B cell (primary cell): ENCODE measurements at places on chromosomes 1 and 21. TPM values are rescaled to one million over a fixed set of nuclear protein-coding genes. Genes with fewer than 3 reads are reported as not detected.

KPRP gene
- total RNA-seq = not detected in 2 replicates

DNA sequence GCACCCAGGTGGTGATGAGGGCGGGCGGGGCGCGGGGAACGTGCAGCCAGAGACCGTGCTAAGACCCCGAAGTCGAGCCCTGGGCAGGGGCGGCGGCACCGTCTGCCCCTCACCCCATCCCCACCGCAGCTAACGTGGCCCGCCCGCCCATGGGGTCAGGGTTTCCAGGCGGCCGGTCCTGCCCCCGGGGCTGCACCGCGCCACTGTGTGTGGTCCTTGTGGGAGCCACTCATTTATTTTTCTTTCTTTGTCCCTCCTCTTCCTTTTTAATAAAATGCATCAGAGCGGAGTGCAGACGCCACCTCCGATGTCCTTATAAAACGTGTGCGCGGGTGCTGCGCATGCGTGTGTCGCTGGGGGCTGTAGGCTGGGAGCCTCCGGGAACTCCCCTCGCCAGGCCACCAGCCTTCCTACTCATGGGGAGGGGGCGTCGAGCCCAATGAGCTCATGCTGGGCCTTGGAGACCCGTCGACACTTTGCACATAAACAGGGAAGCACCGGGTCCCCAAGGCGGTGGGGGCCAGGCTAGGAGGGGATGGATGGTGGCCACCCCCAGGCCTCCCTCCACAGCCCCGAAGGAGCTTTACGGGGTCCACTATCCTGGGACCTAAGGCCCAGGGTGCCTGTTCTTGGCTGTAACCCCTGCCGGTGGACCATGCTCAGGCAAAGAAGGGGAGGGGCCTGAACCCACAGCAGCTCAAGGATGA, 59.9 kb downstream of the WNT9A start:
- H3K36me3 ChIP-seq = no peaks in the 10 kb centered on the region
- DNase-seq = peak; percentile 27
- H3K4me1 ChIP-seq = peaks cover 29% of the 10 kb centered on the region
- H3K4me3 ChIP-seq = no peak overlapping the region
- H3K27me3 ChIP-seq = no peaks in the 10 kb centered on the region
- peak overlapping the region; percentile 55 for H3K27ac ChIP-seq

TNFRSF18 gene
- total RNA-seq = 33.5 and 38.1 TPM in 2 replicates

DNA sequence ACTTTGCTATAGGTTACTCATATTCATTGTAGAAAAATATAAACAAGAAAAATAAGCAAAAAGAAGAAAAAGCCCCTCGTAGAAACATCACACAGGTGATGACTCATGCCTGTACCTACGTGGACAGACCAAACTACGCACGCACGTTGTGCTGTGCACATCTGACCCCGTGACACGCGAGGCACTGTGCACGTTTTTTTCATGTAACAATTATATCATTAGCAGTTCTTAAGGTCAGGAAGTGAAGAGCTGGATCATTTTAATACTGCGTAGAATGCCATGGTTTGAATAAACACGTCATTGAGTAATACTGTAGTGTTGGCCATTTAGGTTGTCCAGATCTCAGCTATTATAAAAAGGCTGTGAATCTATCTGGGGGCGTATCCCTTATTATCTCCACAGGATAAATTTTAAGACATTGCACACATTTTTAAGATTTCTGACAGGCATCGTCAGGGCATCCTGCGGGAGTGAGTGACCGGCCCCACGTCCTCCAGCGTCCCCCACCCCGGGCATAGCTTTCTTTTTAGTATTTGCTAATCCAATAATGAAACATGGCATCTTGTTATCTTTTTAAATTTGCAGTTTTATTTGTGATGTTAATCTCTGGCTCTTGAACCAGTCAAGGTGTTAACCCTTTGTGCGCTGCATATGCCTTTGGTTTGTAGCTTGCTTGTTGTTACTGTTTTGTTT, 23.4 kb upstream of the ADARB1 start:
- no peak overlapping the region for H3K4me3 ChIP-seq
- H3K4me1 ChIP-seq = no peaks in the 10 kb centered on the region
- no peak for DNase-seq
- H3K27me3 ChIP-seq = no peaks in the 10 kb centered on the region
- no peaks in the 10 kb centered on the region for H3K36me3 ChIP-seq
- H3K27ac ChIP-seq = no peak overlapping the region

INTS7 gene
- total RNA-seq = 15.9 and 19.2 TPM in 2 replicates

DNA sequence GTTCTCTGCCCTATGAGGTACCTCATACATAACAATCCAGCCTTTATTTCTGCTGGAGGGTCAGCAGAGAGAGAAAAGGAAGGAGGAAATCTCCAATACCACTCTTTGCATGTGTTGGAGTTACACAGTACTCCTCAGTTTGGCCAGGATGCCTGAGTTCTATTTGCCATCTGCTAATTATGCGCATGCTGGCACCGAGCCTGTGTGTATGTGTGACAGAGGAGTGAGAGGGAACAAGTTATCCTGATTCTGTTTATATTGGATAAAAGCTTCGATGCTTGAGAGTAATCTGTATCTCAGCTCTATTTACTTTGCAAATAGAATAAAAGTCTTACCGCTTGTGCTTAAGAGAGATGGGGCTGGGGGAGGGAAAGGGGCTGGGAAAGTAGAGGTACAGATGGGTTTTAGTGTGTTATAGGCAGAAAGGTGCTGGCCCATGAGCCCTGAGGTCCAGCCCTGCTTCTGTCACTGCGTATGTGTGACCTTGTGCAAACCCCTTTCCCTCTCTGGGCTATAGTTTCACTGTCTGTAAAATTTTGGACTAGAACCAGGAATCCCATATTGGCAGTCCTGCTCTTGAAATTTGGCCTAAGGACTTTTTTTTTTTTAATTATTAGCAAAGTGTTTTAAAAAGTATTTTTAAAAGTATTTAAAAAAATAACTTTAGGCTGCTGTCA, 54.5 kb upstream of the PLXNA2 start:
- H3K4me3 ChIP-seq = no peak overlapping the region
- no peak overlapping the region for H3K27ac ChIP-seq
- H3K36me3 ChIP-seq = no peaks in the 10 kb centered on the region
- H3K27me3 ChIP-seq = peaks cover 4% of the 10 kb centered on the region
- no peaks in the 10 kb centered on the region for H3K4me1 ChIP-seq

DNA sequence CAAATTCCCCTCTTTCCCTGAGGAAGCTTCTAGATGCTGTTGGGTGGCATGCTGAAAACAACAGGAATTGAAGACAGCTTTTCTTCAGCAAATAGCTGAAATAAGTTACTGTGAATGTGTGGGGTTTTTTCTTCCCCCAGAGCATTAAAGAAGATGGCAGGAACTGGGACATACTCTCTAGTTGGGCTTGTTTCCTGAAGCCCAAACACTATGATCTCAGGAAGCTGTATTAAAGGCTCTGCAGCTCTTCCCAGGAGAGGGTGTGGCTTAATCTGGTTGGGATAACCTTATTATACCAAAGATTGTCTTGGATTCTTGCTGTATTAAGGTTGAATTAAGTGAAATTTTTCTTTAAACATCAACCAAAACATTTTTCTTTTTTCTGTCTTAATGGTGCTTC, 64.9 kb upstream of the LMO4 start:
- no peak overlapping the region for H3K27ac ChIP-seq
- H3K27me3 ChIP-seq = no peaks in the 10 kb centered on the region
- H3K4me1 ChIP-seq = no peaks in the 10 kb centered on the region
- DNase-seq = no peak
- H3K36me3 ChIP-seq = no peaks in the 10 kb centered on the region

DNA sequence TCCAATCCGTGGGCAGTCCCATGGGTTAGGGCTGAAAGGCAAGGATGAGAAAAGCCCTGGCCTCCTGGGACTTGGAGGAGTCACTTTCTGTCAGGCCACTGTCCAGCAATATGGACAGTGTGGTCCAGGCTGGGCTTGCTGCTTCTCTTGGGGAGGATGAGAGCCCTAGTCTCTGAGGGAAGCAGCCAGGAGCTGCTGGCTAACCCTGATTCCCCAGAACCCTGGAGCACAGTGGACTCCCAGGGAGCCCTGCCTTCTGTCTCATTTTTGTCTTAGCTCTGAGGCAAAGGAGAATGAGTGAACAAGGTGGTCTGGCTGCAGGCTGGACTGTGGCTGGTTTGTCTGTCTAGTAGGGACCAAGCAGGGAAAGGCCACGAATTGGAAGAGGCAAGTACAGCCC, 23.8 kb upstream of the EDN2 start:
- no peak overlapping the region for H3K4me3 ChIP-seq
- no peaks in the 10 kb centered on the region for H3K27me3 ChIP-seq
- H3K27ac ChIP-seq = no peak overlapping the region
- no peaks in the 10 kb centered on the region for H3K36me3 ChIP-seq
- no peak for DNase-seq

NPPB gene
- total RNA-seq = not detected in 2 replicates

DNA sequence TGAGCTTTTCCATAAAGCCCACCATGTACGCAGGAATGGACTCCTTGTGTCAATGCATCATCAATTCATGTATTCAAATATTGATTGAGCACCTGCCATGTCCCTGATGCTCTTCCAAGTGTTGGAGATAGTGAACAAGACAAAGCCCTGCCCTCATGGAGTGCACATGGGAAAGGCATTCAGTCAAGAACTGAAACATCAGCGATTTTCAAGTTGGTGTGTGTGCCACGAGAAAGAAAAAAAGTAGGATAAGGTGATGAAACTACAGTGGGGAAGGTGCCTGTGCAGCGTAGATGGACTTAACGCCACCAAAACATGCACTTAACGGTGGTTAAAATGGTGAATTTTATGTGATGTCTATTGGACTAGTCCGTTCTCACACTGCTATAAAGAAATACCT, 432.7 kb upstream of the VAMP3 start:
- H3K36me3 ChIP-seq = no peaks in the 10 kb centered on the region
- H3K4me1 ChIP-seq = no peaks in the 10 kb centered on the region
- DNase-seq = no peak
- no peaks in the 10 kb centered on the region for H3K27me3 ChIP-seq
- H3K27ac ChIP-seq = no peak overlapping the region
- no peak overlapping the region for H3K4me3 ChIP-seq

GRCh38 chr21:46117586-46118315, 19.8 kb downstream of the COL6A2 start:
- no peaks in the 10 kb centered on the region for H3K36me3 ChIP-seq
- DNase-seq = no peak
- H3K27me3 ChIP-seq = no peaks in the 10 kb centered on the region
- no peak overlapping the region for H3K27ac ChIP-seq
- no peak overlapping the region for H3K4me3 ChIP-seq

CLDN19 gene
- total RNA-seq = not detected in 2 replicates

DNA sequence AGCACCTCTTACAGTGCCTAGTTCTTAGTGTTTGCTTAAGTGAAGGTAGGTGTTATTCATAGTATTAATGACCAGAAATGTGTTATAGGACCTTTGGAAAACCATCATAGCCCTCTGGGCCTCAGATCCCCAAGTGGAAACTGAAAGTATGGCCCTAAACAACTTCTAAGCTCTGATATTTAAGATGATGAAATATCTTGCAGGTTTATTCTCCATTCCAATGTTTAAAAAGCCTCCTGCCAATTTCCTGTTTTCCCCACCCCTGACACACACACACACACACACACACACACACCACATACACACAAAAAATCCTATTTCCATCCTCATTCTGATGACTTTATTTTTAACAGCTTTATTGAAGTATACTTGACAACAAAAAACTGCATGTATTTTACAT, 108.2 kb downstream of the DIRAS3 start:
- H3K4me1 ChIP-seq = no peaks in the 10 kb centered on the region
- H3K36me3 ChIP-seq = no peaks in the 10 kb centered on the region
- no peak for DNase-seq

DNA sequence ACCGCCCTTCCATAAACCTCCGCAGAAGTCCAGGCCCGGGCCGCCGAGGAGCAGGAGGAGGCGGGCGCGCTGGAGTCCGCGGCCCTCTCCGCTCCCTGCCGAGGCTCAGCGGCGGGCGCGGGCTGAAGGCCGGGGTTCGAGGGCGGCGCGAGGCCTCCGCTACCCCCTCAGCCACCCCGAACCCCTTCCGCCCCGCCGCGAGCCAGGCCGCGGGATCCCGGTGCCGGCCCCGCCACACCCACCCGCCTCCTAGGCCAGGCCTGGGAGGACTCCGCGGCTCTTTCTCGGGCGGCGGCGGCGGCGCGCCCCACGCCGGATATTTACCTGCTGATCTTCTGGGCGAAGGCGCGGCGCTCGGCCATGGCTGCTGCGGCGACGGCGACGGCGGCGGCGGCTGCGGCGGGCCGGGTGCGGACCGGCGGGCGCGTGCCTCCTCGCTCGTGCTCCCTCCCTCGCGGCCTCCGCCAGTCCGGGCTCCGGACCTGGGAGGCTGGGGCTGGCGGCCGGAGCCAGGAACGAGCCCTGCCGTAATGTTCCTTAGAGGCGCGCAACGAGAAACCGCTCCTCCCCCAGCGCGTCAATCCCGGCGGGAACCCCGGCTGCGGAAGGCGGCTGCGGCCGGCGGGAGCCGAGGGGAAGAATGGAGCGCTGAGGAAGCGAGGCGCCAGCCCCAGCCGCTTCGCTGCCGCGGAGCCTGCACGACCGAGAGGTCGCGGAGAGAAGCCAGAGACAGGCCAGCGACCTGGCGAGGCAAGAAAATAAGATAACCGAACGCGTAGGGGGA, at the start of gene DOCK7:
DOCK7 (minus strand) TSS at position 484 of the 784 bp plus-strand sequence; CDS start at position 362, 122 bp downstream.
- DNase-seq = peak; percentile 75
- H3K36me3 ChIP-seq = no peaks in the 10 kb centered on the region
- H3K27me3 ChIP-seq = no peaks in the 10 kb centered on the region
- peak within 1 kb of the TSS; percentile 77 for H3K4me3 ChIP-seq
- H3K4me1 ChIP-seq = no peaks in the 10 kb centered on the region
